ENCODE measurements at places on chromosomes 1 and 21.
A peak's percentile ranks its signal among the peaks of the same experiment; 100 is the strongest.

GRCh38 chr1:94831641-94832040 lies 11.5 kb downstream of the SLC44A3 start:
- no peak for DNase-seq

DNA sequence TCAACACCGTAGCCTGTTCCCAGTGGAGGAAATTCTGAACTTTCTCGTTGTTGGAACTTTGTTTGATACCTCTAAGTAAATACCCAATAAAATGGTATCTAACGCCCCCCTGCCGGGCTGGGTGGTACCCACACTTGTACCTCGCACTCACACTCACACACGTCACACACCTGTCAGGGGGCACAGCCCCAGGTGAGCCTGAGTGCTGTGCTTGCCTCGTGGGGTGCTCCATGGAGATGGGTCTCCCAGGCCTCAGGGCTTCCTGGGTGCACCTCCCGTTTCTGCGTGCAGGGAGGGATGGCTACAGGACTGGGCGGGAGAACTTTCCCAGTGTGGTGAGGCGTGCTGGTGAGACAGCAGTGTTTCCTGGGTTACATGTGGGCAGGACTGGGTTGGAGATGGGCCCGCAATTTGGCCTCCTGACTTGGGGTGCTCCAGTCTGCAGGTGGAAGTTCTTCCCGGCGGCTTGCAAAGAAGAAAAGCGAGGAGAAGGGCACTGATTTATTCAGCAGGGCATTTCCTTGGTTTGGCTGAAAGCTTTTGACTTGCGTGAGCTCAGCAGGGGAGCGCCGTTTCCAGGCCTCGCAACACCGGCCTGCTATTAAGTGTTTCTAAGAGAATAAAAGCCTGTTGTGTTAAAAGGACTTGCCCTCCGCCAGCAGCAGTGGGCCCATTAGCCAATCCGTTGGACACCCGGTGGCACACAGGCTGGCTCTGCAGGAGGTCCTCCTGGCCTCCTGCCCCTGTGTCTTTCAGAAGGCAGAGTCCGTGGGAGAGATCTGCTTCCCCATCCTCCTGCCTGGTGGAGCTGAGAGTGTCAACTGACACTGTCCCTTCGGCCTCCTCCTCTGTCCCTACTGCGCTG lies 79.7 kb downstream of the KIF26B start:
- DNase-seq, result no peak

DNA sequence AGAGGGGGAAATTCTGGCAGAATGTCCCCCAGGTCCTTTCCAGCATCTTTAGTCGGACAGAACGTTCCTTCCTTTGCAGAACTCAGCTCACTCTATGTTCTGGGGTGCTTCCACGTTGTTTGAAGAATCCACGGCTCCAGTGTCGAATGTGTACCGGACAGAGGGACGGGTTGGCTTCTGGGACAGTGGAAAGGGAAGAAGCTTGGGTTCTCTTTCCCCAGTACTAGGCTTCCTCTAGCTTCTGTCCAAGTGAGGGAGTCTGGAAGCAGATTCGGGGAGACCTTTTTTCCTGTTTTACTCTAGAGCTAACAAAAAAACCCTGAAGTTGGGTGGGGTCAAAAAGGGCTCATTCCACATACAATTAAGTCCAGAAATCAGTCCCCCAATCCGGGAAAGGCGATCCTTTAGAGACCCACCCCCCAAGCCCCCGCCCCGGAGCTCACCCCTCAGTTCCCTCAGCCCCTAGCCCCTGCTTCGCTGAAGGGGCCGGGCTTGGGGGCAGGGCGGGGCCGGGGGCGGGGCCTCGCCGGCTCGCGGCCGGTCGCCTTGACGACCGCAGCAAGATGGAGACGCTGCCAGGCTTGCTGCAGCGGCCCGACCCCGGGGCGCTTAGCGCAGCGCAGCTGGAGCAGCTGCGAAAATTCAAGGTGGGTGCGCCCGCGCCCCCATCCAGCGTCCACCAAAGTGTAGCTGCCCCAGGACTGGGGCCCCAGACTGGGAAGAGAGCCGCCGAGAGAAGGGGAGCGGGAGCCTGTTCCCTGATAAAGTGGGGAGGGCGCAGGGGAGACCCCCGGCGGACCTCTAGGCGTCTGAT lies at the start of gene RIIAD1:
Gene RIIAD1 (plus strand): TSS at position 549 of the 814 bp plus-strand sequence. CDS start 15 bp downstream, at position 564.
- peak; percentile 50 for DNase-seq

GRCh38 chr1:236920286-236920894 lies 83.9 kb downstream of the MT1HL1 start:
- DNase-seq, result no peak

DNA sequence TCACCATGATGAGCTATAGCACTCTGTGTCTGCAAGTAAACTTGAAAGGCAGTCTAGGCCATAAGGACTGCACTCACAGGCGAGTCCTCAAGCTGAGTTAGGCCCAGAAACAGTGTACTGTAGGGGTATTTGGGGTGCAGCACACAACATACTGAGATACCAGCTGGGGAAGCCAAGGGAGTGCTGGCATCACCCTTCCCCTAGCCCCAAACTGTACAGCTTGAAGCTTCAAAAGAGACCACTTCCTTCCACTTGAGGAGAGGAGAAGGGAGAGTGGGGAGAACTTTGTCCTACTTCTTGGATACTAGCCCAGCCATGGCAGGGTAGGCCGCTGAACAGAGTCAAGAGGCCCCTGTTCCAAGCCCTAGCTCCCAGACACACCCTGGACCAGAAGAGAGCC lies 24.2 kb upstream of the SNX7 start:
- no peak for DNase-seq

GRCh38 chr1:214108097-214108446 lies 120.3 kb downstream of the PROX1 start:
- no peak for DNase-seq

DNA sequence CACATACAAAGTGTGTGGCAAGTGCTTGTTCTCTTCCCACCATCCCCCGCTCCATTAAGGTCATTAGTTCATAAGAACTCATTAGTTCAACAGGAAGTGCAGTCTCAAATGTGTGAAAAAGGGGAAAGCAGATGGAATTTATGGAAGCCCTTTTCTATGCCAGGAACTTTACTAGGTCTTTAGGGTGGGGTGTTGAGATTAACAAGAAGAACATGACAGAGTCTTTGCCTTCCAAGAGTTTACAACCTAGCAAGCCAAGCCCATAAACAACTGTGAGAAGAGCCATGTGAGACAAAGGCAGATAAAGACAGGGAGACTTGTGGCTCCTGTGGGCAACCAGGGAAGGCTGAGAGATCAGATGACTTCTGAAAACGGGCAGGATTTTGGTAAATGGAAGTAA lies 21.4 kb downstream of the PLEKHA6 start:
- no peak for DNase-seq

DNA sequence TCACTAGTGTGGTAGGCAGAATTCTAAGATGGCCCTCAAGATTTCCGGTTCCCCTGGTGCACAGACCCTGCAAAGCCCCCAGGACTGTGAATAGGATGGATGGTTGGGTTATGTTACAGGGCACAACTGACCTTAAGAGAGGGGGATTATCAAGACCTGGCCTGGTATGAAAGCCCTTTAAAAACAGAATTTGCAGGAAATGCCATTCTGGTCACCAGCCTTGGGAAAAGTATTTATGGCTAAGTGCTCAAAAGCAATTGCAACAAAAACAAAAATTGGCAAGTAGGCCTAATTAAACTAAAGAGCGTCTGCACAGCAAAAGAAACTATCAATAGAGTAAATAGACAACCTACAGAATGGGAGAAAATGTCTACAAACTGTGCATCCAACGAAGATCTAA lies 144.7 kb upstream of the EDN2 start:
- no peak for DNase-seq

GRCh38 chr1:221241592-221241991 lies 362.3 kb downstream of the HLX start:
- no peak for DNase-seq

DNA sequence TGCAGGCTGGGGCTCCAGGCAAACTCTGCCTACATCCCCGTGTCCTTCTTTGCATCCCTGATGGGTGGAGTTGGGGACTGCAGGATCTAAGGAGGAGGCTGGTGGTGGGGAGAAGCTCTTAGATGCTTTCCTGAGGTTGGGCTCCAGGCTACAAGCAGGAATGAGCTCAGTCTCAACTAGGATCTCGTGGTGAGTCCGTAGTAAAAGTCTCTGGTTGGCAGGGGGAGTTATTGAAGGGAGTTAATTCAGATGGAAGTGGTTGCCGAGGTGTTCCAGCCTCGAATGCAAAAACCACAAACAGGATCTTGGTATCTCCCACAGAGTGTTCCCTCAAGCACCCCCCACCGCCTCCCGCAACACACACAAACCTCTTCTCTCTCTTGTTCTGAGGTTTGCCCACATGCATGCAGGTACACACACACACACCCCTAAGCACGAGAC lies 35.0 kb downstream of the TMCC2 start:
- DNase-seq, result no peak

- no peak for DNase-seq
These were observed 28.8 kb downstream of the CFAP74 start for GRCh38 chr1:1974834-1975233.

GRCh38 chr1:23593556-23594148 lies 34.4 kb upstream of the ID3 start:
- DNase-seq, result no peak

GRCh38 chr1:155379631-155380090 lies 59.0 kb downstream of the RUSC1 start:
- no peak for DNase-seq

GRCh38 chr21:28884481-28884880 lies 108.2 kb downstream of the LTN1 start:
- peak; percentile 27 for DNase-seq

GRCh38 chr1:233442026-233442780 lies 114.7 kb downstream of the MAP3K21 start:
- no peak for DNase-seq

- peak; percentile 41 for DNase-seq
These were observed 599 bp downstream of the MRPL24 start for GRCh38 chr1:156740237-156740740.

- DNase-seq, result no peak
These were observed 29.0 kb downstream of the NEK7 start for GRCh38 chr1:198185759-198186158.

DNA sequence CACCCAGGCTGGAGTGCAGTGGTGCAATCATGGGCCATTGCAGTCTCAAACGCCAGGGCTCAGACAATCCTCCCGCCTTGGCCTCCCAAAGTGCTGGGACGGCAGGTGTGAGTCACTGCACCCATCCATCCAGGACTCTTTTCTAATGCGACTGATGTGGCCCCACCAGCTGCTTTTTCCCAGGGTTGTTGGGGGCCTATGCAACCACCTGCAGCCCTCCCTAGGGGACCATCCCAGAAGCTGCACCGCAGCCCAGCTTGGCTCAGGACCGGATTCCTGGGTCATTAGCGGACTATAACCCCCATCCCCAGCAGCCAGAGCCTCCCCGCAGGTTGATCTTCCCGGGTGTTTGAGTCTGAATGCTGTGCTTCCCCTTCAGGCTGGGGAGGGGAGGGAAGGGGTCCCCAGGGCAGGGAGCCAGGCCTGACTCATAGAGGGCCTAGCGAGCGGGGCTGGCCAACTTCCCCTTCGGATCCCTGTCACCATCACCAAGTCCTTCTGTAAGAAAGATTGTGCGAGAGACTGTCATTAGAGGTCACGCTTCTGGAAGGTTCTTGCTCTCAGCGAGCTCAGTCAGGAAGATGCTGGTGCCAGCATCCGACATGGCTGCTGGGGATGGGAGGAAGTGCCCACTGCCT lies 108.7 kb upstream of the ACTRT2 start:
- DNase-seq, result no peak

DNA sequence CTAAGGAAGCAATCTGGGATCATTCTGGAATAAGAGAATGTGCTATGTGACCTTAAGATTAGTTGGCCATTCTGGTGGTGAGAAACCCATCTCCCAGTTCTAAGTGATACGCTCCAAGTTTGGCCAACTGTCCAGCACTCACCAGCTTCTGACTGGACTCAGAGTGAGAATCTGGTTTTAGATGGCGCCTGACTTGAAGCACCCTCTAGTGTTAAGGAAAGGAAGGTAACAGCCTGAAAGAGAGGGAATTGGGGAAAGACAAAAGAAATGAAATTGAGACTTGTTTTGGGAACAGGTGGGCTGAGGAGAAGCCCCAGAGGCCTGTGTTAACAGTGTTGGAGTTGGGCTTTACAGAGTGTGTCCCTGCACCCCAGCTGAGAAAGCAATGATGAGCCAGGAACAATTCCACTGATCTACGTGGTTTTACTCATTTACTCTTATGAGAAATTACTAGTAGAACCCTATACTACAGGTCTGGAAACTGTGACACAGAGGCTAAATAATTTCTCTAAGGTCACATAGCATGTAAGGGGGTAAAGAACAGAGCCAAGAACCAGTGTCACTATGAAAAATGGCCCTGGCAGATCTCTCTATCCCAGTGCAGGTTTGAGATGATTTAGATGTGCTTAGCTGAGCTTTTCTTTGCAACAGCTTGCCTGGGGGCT lies 9.3 kb upstream of the FCAMR start:
- no peak for DNase-seq

GRCh38 chr1:39360731-39361130 lies 130.7 kb upstream of the BMP8A start:
- DNase-seq, result no peak

GRCh38 chr1:104238991-104239390 lies 489.3 kb downstream of the AMY1C start:
- no peak for DNase-seq

DNA sequence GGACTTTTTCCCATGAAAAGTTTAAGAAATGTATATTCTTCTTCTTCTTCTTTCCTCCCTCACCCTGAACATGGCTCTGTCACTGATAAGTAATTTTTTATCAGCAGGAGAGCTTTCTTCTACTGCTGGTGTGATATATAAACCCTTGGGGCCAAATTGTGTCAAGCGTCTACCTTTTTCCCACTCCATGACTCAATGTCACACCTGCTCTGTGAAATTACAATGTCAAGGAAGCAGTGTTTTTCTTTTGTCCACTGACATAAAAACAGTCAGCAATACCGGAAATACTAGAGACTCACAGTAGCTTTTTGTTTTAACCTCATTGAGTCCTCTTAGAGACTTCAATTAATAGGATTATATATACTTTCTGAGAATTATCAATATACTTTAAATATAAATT lies 416.2 kb upstream of the ADGRL4 start:
- no peak for DNase-seq

GRCh38 chr1:199362996-199363395 lies 664.5 kb upstream of the NR5A2 start:
- DNase-seq, result no peak

DNA sequence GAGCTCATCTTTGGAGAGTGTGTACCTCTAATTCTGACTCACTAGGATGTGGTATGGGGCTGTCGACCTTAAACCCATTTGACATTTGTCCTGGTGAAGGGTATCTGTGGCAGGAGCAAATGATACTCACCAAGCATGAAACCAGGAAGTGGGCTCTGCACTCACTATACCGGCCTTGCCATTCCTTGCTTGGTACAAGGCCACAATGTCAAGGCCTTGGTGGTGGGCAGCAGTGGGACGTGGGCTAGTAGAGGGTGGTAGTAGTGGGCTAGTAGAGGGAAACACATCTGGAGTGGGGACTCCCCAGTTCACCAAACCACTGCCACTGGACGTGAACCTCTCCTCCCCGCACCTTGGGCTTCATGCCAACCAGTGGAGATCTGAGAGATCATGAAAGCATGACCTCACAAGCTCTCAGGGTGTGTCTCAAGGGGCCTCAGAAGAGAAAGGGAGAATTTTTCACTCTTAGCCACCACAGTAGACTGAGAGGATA lies 11.5 kb downstream of the TNFSF4 start:
- peak; percentile 64 for DNase-seq

Measured in activated CD8-positive, alpha-beta T cell treated with anti-CD3 and anti-CD28 coated beads, Interleukin-2, amount 10 ng/mL, durations not matched to agents 7 days and 5 days (primary cell).